Activated T-cell treated with anti-CD3 and anti-CD28 coated beads, Interleukin-2, amount 50 U/mL, for 72 hours (primary cell): ENCODE measurements at places on chromosomes 1 and 21.
A peak's percentile ranks its signal among the peaks of the same experiment; 100 is the strongest.

DNA sequence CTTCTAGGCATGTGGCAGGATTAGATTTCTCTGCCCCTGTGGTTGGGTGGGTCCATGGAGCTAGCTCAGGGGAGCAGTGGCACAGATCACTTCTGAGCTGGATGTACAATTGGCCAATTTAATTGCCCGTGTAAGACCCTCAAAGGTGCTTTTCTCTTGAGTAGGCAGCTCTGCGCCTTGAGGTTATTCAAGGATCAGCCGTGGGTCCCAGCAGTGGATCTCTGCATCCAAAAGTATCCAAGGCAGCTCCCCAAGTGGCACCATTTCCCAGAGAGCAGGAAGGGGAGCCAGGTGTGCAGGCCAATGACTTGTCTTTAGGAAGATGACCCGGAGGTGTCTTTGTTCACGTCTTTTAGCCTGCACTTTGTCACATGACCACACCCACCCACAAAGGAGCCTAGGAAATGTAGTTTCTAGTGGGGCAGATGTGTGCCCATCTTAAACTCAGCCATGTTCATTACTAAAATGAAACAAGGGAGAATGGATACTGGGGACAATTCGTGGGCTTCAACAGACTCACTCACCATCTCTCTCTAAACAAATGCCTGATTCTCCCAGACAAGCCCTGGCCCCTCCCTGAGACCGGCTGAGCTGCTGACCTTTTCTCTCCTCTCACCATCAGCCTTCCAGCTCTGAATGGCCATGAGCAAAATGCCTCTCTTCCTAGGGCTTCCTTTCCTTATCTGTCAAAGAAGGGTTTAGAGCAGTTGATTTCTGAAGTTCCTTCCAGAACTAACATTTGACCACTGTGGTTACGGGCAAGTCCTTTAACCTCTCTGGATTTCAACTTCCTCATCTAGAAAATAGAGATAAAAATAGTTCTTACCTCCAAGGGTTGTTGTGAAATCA, 41.4 kb upstream of the TENT5C start:
- DNase-seq = no peak

DNA sequence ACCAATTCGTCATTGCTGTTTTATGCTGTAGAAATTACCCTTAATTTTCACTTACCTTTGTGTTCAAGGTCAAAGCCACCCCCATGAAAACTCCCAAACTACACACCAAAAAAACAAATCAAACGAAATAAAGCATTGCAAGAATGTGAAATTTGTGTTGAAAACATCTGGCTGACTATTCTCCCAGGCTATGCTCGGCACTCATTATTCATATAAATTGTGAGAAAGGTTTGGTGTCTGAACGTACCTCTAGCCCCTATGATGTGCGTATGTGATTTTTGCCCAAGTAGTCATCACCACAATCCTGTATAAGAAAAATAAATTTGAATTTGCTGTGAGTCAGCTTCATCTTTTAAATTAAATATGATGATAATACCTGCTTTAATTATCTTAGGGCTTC, 34.9 kb downstream of the ADAMTS1 start:
- DNase-seq = no peak

DNA sequence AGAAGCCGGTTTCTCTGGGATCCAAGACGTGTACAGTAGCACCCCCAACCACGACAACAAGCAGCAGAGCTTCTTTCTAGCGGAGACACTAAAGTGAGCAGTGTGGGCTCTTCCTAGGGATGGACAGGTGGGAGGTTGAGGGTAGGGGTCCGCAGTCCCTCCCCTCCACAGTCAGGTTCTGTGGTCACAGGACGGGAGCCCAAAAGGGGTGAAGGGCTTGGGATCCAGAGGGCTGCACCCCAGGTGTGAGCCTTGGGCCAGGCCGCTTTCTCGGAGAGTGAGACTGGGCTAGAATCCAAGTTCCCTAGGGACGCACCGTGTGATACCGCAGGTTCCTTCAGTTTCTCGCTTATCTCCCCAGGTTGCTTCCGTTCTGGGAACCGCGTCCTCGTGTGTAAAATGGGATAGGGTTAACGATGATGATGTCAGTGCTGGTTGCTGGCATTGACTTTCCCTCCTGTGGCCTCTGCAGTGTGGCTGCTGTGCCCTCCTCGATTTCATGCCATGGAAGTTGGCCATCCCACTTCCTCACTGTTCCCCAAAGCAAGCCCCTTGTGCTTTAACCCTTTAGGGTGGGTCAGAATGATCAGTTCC, 17.3 kb upstream of the SELENON start:
- no peak for DNase-seq

- no peak for DNase-seq
Observed at GRCh38 chr1:53187401-53187800, 9.2 kb upstream of the CPT2 start.

DNA sequence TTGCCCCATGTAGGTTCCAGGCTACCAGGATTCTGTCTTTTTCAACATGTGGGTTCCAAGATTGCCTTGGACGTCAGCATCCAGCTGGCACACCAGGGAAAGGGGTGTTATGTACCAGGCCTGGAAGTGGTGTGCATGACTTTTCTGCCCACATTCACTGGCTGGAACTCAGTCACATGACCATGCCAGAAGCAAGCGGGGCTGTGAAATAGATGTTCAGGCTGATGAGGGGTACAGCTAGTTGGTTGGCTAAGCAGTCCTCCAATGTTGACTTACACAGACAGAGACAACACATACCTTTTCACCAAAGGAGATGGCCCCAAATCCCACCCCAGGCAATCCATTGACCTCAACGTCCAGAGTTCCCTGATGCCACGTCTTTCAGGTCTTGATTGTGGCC, 14.3 kb upstream of the PLEKHM2 start:
- no peak for DNase-seq

- no peak for DNase-seq
Observed at GRCh38 chr1:196056966-196057365, 551.3 kb downstream of the KCNT2 start.

DNA sequence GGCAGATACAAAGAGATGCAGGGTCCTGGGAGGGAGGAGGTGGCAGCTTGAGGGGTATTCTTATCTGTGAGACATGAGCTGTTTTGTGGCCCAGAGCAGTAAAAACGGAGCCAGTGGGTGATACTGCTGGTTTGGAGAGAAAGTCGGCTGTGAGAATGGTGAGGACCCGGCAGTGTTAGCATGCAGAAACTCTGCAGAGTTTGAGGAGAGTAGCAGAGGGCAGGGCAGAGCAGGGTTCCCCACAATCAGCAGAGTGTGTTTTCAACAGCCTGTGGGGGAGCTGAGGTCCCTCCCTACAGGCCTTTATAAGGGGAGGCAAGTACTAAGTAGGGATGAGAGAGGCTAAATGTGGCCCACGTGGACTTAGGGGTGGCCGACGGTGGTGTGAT, 423 bp downstream of the SLAMF8 start:
- DNase-seq = no peak

GRCh38 chr1:9078015-9078751, 8.7 kb upstream of the SLC2A5 start:
- DNase-seq = peak; percentile 29

GRCh38 chr1:33001282-33001681, 35.4 kb downstream of the AK2 start:
- DNase-seq = no peak

DNA sequence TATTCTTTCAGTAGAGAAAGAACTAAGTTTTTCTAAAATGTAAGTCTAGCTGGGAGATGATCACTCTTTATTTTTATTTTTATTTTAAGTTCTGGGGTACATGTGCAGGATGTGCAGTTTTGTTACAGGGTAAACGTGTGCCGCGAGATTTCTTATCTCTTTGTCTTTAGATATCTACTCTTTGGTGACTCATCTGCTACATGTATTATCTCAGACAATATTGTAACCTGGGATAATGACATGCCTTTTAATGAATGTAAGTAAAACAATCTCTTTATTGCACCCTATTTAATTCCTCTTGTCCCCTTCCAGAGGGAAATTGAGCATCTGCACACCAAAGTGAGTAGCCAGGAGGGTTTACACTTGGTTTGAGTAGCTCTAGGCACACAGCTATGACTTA, 9.4 kb downstream of the CR2 start:
- no peak for DNase-seq

DNA sequence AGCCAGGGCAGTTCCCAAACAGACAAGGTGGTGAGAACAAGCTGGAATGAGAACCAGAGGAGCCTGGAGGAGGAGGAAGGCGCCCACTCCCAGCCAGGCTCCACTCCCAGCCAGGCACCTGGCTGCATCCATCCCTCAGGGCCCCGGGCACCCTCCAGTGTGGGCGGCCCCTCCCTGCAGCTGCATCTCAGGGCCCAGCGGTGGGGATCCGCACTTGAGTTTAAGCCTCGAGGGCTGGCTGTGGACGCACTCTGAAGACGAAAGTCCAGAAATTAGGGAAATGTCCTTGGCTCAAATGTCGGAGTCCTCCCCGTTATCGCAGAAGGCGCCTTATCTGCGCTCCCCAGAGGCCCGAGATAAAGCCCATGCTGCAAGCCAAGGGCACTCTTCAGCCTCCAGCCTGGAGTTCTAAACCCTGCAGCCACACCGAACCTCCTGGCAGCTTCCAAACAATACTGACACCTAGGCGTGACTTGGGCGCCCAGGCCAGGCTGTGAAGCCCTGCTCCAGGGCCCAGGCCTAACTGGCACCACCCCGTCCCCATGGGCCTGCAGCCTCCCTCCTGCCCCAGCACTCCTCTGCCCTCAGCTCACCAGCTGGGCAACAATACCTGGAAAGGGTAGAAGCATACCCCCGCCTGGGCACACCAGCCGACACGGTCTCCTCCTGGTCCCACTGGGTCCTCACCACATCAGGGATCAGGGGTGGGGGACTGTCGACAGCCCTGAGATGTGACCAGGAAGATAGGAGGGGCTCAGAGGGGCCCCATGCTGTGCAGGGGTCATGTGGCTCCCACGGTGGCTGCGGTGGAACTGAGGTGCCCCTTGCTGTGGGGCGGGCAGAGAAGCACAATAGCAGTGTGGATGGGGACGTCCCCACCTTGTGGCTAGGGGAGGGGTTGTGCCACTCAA, 184.8 kb upstream of the VAMP3 start:
- DNase-seq = no peak

DNA sequence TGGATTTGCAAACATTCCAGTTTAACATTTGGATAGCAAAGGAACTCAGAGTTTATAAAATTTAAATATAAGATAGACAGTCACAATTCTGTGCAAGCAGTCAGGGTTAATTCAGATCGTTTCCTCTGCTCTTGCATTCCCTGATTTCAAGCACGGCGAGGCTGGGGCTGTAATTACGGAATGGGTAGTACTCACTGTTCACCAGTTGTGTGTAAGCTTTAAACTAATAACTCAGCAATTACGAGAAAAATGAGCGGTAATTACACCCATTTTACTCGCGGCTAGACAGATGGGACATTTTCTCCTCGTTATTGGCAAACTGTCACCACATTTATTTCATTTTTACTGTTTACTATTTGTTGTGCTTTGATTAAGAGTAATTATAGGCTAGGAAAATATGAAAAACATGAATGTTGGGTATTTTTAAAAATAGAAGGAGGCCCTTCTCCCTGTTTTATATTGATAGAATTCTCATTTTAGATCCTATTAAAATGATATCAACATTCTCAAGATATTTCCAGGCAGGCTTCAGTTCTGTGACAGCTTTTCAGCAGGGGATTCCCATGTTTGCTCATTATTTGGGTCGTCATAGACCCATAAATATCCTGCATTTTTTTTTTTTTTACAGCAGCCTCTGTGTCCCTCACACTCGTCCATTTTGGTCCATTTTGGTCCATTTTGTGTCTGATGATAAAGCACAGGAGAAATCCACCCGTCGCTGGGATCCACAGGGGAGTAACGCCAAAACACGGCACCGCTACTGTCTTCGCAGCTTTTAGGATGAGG, 208.3 kb downstream of the DSCAM start:
- DNase-seq = no peak

DNA sequence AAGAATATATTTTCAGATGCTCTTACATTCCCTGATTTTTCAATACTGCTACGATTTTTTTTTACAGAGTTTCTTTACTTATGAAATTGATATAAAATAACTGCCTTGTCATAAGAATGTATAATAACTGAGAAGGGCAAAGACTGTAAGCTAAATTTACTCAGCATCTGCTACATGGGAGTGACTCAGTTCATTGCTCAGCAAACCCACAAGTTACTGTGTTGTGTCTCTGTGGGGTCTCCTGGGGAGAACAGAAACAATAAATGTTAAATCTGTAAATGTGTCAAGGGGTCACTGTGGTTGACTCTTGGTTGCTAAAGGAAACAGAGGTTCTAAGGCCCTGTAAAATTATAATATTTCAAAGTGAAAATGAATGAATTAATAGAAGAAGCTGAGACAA, 210.3 kb upstream of the CACYBP start:
- no peak for DNase-seq

- DNase-seq = no peak
Observed at GRCh38 chr1:48229317-48229716, 6.8 kb downstream of the SLC5A9 start.

DNA sequence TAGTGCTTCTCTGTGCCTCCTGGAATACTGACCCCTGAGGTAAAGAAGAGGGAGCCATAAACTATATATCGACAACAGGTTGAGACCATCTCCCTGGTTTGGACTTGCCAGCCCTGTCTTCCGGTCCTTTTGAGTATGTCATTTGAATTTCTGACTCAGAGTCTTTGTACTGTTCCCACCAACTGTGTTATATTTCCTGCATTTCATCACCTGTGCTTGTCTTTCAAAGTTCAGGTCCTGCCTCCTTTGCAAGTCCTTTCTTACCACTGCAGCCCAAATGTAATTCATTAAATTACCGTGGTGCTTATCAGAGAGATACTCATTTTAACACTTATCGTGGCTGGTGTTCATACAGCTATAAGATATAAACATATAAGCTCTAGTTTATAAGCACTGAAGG, 10.7 kb downstream of the AK5 start:
- DNase-seq = no peak

DNA sequence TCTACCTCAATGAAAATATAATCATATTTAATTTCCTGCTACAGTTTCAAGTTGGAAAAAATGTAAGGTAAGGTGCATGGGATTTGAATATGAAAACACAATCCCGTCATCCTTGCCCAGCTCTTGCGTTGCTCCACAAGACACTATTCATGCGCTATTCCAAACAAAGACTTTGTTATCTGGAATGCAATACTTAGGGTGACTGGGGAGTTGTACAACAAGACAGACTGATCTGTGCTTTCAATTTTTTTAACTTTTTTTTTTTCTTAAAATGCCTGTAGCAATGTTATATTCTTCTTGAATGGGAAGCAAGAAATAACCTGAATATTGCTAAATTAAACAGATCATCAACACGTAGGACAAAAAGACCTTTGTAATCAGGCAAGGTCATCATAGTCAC, 1077.2 kb downstream of the TTLL7 start:
- DNase-seq = no peak

DNA sequence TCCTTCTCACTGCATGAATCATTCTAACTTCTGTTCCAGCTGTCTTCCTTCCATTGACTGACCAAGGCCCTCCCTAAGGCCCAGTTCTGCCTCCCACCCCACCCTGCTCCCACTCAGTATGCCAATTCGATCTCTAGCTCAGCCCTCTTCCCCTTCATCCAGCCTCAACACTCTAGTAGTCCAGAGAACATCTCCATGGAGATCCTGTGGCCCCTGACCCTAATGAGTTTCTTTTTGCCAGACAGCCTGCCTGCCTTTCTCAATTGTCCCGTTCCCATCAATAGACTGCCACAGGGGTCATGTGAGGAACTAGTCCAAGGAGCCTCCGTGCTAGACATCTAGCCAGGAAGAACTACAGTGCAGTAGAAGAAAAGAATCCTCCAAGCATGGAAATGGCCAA, 26.4 kb downstream of the RRAGC start:
- DNase-seq = no peak
